ENCODE measurements at places on chromosomes 4 and X.

DNA sequence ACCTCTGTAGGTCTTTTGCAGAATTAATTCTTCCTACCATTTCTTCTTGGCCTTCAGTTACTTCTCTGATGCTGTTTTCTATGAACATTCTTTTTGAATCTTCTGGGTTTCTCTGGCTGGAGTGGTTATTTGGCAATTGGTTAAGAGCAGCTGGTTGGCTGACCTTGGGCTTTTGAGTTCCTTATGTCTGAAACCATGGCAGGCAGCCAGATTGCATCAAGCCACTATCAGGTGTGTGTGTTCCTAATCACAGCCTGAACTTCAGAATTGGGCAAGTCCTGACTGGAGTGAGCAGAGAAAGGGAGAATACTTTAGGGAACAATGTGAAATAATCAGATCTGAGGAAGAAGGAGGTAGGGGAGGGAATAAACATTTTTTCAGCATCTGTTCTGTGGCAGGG is 90.2 kb downstream of the ARHGAP10 start:
- no peaks in the 10 kb centered on the region for H3K36me3 ChIP-seq
- DNase-seq: peak; percentile 97
- peak overlapping the region; percentile 69 for H3K27ac ChIP-seq
- H3K4me1 ChIP-seq: peaks cover 13% of the 10 kb centered on the region
- no peaks in the 10 kb centered on the region for H3K27me3 ChIP-seq

GRCh38 chr4:156764846-156765245 is 206.8 kb downstream of the PDGFC start:
- H3K36me3 ChIP-seq: no peaks in the 10 kb centered on the region
- H3K4me1 ChIP-seq: peaks cover 14% of the 10 kb centered on the region
- no peak overlapping the region for H3K4me3 ChIP-seq
- H3K27me3 ChIP-seq: no peaks in the 10 kb centered on the region
- no peak for DNase-seq

- DNase-seq: no peak
- H3K27me3 ChIP-seq: no peaks in the 10 kb centered on the region
- H3K36me3 ChIP-seq: no peaks in the 10 kb centered on the region
- H3K4me3 ChIP-seq: no peak overlapping the region
- H3K4me1 ChIP-seq: peaks cover 33% of the 10 kb centered on the region
These were observed 28.3 kb downstream of the ARHGAP10 start for GRCh38 chr4:147760176-147760575.

DNA sequence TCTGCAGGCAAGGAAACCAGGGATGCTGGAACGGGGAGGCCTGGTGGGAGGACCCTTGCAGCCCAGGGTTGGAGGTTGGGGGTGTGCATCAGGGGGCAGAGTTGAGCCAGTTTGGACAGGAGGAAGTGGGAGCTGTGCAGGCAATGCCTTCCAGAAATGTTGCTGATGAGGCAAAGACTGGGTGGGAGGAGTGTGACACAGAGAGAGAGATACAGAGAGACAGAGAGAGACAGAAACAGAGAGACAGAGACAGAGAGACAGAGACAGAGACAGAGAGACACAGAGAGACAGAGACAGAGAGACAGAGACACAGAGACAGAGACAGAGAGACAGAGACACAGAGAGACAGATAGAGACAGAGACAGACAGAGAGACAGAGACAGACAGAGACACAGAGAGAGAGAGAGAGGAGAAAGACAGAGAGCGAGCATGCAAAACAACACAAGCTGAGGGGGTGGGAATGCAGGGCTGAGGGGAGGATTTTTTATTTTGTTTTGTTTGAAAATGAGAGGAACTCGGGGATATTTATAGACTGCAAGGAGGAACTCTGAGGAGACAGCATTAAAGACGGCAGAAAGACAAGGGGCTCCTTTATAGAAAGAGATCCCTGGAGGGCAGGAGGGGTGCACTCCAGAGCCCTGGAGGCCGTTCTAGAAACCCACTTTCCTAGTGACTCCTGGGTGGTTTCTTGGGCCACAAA is 1.9 kb upstream of the HAUS3 start:
- H3K36me3 ChIP-seq: peaks cover 4% of the 10 kb centered on the region
- H3K4me3 ChIP-seq: no peak overlapping the region
- H3K27me3 ChIP-seq: no peaks in the 10 kb centered on the region
- peak overlapping the region; percentile 30 for H3K27ac ChIP-seq
- H3K4me1 ChIP-seq: peaks cover 35% of the 10 kb centered on the region

- H3K27me3 ChIP-seq: no peaks in the 10 kb centered on the region
- no peak for DNase-seq
- no peak overlapping the region for H3K4me3 ChIP-seq
- H3K36me3 ChIP-seq: no peaks in the 10 kb centered on the region
- H3K4me1 ChIP-seq: no peaks in the 10 kb centered on the region
These were observed 258.9 kb downstream of the SPANXN1 start for GRCh38 chrX:145506214-145506613.

DNA sequence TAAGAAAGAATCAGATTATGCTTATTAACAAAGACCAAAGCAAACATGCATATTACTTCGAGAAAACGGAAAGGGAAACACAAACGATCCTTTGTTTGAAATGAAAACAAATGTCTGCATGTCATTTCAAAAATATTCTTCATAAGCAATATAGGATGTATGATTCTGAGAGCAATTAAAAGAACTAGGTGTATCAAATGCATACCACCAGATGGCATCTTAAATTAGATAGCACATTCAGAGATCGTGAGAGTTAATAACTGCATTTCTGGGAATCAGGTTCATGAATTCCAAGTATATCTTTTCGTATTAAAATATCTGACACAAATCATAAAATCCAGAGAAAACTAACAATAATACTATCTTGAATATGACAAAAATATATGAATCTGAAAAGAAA is 159.5 kb downstream of the PPP3CA start:
- H3K36me3 ChIP-seq: no peaks in the 10 kb centered on the region
- peaks cover 17% of the 10 kb centered on the region for H3K4me1 ChIP-seq
- H3K4me3 ChIP-seq: no peak overlapping the region
- no peaks in the 10 kb centered on the region for H3K27me3 ChIP-seq
- DNase-seq: no peak

DNA sequence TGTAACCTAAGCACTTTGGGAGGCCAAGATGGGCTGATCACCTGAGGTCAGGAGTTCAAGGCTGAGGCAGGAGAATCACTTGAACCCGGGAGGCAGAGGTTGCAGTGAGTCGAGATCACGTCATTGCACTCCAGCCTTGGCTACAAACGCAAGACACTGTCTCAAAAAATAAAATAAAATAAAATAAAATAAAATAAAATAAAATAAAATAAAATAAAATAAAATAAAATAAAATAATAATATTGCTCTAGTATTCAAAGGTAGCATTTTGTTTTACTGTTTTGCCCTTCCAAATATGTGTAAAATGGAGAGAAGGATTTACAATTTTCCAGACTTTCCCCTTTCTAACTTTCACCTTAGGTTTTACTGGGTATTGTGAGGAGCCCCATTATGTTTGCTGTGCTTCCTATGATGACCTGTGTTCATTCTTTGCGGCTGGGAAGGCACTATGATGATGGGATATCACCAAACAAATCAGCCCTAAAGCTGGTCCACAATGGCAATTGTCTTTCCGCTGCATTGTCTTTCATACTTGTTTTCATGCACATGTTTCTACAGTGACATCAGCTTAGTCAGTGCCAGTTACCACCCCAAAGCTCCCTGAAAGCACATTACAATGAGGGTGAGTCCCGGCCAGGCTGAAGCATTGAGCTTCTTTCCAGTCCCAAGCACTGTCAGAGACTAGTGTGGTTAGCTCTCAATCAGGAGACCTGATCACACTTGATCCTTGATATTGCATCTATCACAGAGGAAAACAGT is 50.8 kb downstream of the DTHD1 start:
- no peak overlapping the region for H3K4me3 ChIP-seq
- no peak for DNase-seq
- H3K4me1 ChIP-seq: peaks cover 4% of the 10 kb centered on the region
- no peak overlapping the region for H3K27ac ChIP-seq
- H3K27me3 ChIP-seq: no peaks in the 10 kb centered on the region

- no peak overlapping the region for H3K27ac ChIP-seq
- H3K36me3 ChIP-seq: no peaks in the 10 kb centered on the region
- DNase-seq: peak; percentile 14
- H3K4me3 ChIP-seq: no peak overlapping the region
- peaks cover 8% of the 10 kb centered on the region for H3K4me1 ChIP-seq
These were observed 23.3 kb downstream of the ARHGAP24 start for GRCh38 chr4:85498068-85498733.

DNA sequence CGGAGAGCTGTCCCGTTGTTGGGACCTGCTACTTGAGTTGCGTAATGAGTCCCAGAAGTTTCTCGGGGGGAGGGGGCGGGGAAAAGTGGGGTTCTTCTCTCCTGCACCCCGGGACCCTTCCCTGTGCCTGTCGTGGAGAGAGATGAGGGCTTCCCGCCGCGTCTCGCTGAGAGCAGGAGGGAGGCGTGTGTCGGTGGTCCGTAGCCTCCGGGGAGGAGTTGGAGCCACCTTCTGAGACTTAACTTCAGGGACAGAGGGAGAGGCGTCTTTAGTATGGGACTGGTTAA is 698 bp downstream of the AFF1 start:
- no peaks in the 10 kb centered on the region for H3K27me3 ChIP-seq
- peak overlapping the region; percentile 96 for H3K27ac ChIP-seq
- H3K4me3 ChIP-seq: peak overlapping the region; percentile 71

- no peak for DNase-seq
- no peak overlapping the region for H3K27ac ChIP-seq
- no peaks in the 10 kb centered on the region for H3K36me3 ChIP-seq
- H3K27me3 ChIP-seq: no peaks in the 10 kb centered on the region
- H3K4me3 ChIP-seq: no peak overlapping the region
These were observed 12.9 kb upstream of the RAB33B start for GRCh38 chr4:139441029-139441428.

- no peaks in the 10 kb centered on the region for H3K27me3 ChIP-seq
- H3K4me1 ChIP-seq: no peaks in the 10 kb centered on the region
- H3K36me3 ChIP-seq: no peaks in the 10 kb centered on the region
These were observed 128.2 kb upstream of the INPP4B start for GRCh38 chr4:142974328-142974727.

- H3K27me3 ChIP-seq: no peaks in the 10 kb centered on the region
- peak overlapping the region; percentile 64 for H3K4me3 ChIP-seq
- H3K4me1 ChIP-seq: peaks cover 12% of the 10 kb centered on the region
- H3K27ac ChIP-seq: peak overlapping the region; percentile 76
These were observed 885 bp downstream of the CCDC110 start for GRCh38 chr4:185470501-185471195.

- no peak overlapping the region for H3K27ac ChIP-seq
- H3K27me3 ChIP-seq: no peaks in the 10 kb centered on the region
- DNase-seq: peak; percentile 57
- H3K36me3 ChIP-seq: no peaks in the 10 kb centered on the region
These were observed 47.2 kb upstream of the TMEM33 start for GRCh38 chr4:41887821-41888686.

DNA sequence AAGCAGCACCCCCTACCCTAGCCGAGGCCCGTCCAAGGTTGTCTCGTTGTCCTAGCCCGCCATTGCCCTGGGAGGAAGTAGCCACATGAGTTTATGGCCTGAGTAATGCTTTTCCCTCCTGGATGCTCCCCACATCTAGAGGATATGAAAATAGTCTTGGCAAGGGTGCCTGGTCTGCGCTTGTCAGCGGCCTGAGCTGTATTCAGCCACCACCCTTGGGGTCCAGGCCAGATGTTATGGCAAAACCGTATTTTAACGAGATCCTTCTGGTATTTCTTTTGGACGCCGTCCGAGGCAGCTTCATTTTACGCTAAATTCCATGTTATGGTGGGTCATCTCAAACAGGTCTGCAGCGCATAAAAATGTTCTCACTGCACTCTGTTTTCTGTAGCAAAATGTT is 89.3 kb downstream of the GPR143 start:
- H3K27ac ChIP-seq: no peak overlapping the region
- H3K4me3 ChIP-seq: no peak overlapping the region
- H3K4me1 ChIP-seq: no peaks in the 10 kb centered on the region
- no peaks in the 10 kb centered on the region for H3K27me3 ChIP-seq
- H3K36me3 ChIP-seq: no peaks in the 10 kb centered on the region

GRCh38 chr4:121938282-121939092 is 13.4 kb downstream of the TRPC3 start:
- H3K4me3 ChIP-seq: no peak overlapping the region
- no peak overlapping the region for H3K27ac ChIP-seq
- no peaks in the 10 kb centered on the region for H3K27me3 ChIP-seq
- H3K36me3 ChIP-seq: no peaks in the 10 kb centered on the region

GRCh38 chrX:11241720-11242119 is 51.5 kb upstream of the AMELX start:
- H3K4me3 ChIP-seq: no peak overlapping the region
- no peaks in the 10 kb centered on the region for H3K36me3 ChIP-seq
- H3K27me3 ChIP-seq: no peaks in the 10 kb centered on the region
- DNase-seq: no peak

GRCh38 chr4:140697709-140698560 is 58.2 kb downstream of the TBC1D9 start:
- H3K4me3 ChIP-seq: no peak overlapping the region
- no peaks in the 10 kb centered on the region for H3K27me3 ChIP-seq
- H3K4me1 ChIP-seq: no peaks in the 10 kb centered on the region

GRCh38 chr4:175373031-175373430 is 439.0 kb downstream of the GPM6A start:
- DNase-seq: no peak
- no peaks in the 10 kb centered on the region for H3K27me3 ChIP-seq
- H3K4me1 ChIP-seq: no peaks in the 10 kb centered on the region
- H3K4me3 ChIP-seq: no peak overlapping the region
- no peaks in the 10 kb centered on the region for H3K36me3 ChIP-seq
- no peak overlapping the region for H3K27ac ChIP-seq

- H3K27me3 ChIP-seq: no peaks in the 10 kb centered on the region
- no peak for DNase-seq
- no peak overlapping the region for H3K27ac ChIP-seq
- H3K4me3 ChIP-seq: no peak overlapping the region
- H3K4me1 ChIP-seq: no peaks in the 10 kb centered on the region
- no peaks in the 10 kb centered on the region for H3K36me3 ChIP-seq
These were observed 390.8 kb downstream of the HNRNPD start for GRCh38 chr4:81982846-81983540.

GRCh38 chrX:107880054-107880610 is 54.5 kb downstream of the MID2 start:
- H3K4me3 ChIP-seq: no peak overlapping the region
- peak; percentile 41 for DNase-seq
- no peak overlapping the region for H3K27ac ChIP-seq
- no peaks in the 10 kb centered on the region for H3K27me3 ChIP-seq
- H3K36me3 ChIP-seq: no peaks in the 10 kb centered on the region

DNA sequence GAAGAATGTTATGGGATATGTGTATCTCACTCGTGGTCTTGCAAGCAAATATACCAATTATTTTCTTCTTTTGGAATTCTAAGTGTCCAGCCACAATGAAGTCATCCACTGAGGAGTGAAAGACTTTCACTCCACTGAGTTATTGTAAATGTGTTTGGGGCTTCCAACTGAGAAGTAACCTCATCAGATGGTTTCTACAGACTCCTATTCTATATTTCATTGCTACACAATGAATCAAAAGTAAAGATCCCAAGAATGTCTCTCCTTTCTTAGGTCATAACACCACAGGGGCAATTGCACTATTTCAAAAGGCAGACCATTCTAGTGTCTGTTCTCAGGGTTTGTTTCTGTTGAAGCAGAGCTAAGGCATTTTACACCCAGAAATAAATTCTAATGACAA is 12.3 kb upstream of the VCX2 start:
- no peak overlapping the region for H3K4me3 ChIP-seq
- DNase-seq: no peak
- H3K36me3 ChIP-seq: no peaks in the 10 kb centered on the region
- H3K4me1 ChIP-seq: no peaks in the 10 kb centered on the region
- no peak overlapping the region for H3K27ac ChIP-seq
- no peaks in the 10 kb centered on the region for H3K27me3 ChIP-seq
